Temporal lobe (tissue), 4 donors: ENCODE measurements at places on chromosomes 2 and 18. TPM values are rescaled to one million over a fixed set of nuclear protein-coding genes. Genes with fewer than 3 reads are reported as not detected.

MOCOS gene
- 0.25 TPM for total RNA-seq

MALL gene
- 1.5 TPM for total RNA-seq

ZAP70 gene
- 0.49 TPM for total RNA-seq

LRRC30 gene
- not detected for total RNA-seq

HOXD8 gene
- total RNA-seq: 0.25 TPM

FIGLA gene
- total RNA-seq: not detected

CFC1 gene
- 0.49 TPM for total RNA-seq

MAP3K19 gene
- total RNA-seq: 1.7 TPM

FEZ2 gene
- 50.6 TPM for total RNA-seq

WNT10A gene
- not detected for total RNA-seq

UGT1A10 gene
- total RNA-seq: not detected

MFSD2B gene
- 0.98 TPM for total RNA-seq

MEIS1 gene
- 11.1 TPM for total RNA-seq

ATP6V1B1 gene
- total RNA-seq: not detected

CNDP1 gene
- total RNA-seq: 0.49 TPM

FBXO15 gene
- total RNA-seq: 2.2 TPM

ASB18 gene
- total RNA-seq: not detected

ATP8B1 gene
- 4.2 TPM for total RNA-seq

LRRTM4 gene
- total RNA-seq: 32.2 TPM

UGT1A4 gene
- total RNA-seq: not detected

GALNT14 gene
- total RNA-seq: 10.1 TPM

CROCC2 gene
- not detected for total RNA-seq

CPLX4 gene
- total RNA-seq: under 0.01 TPM

WDR7 gene
- total RNA-seq: 79.2 TPM

GALNT13 gene
- total RNA-seq: 22.1 TPM

VIL1 gene
- not detected for total RNA-seq

PARD6G gene
- 7.1 TPM for total RNA-seq

C2orf80 gene
- total RNA-seq: 26.6 TPM

HOXD10 gene
- not detected for total RNA-seq

RPRM gene
- total RNA-seq: 101 TPM

TMEM17 gene
- total RNA-seq: 4.4 TPM

LBX2 gene
- not detected for total RNA-seq

ALK gene
- 0.98 TPM for total RNA-seq

ST6GAL2 gene
- 76.0 TPM for total RNA-seq

ARHGEF33 gene
- 2.7 TPM for total RNA-seq

NTSR2 gene
- total RNA-seq: 0.25 TPM

FN1 gene
- 203 TPM for total RNA-seq

NT5DC4 gene
- not detected for total RNA-seq

C2orf78 gene
- total RNA-seq: not detected

L3MBTL4 gene
- 19.7 TPM for total RNA-seq

ALLC gene
- not detected for total RNA-seq

COL3A1 gene
- 105 TPM for total RNA-seq

DYNAP gene
- total RNA-seq: not detected

CRYGD gene
- 1.2 TPM for total RNA-seq

SNORC gene
- 0.74 TPM for total RNA-seq

TIMM21 gene
- 28.8 TPM for total RNA-seq

GPAT2 gene
- 0.49 TPM for total RNA-seq

CENPO gene
- total RNA-seq: 11.3 TPM

SLC5A7 gene
- total RNA-seq: 2.5 TPM

SMARCAL1 gene
- 13.0 TPM for total RNA-seq

IL37 gene
- not detected for total RNA-seq

DNAH7 gene
- total RNA-seq: 10.3 TPM

PJVK gene
- 4.2 TPM for total RNA-seq

ALPI gene
- not detected for total RNA-seq

PDE6D gene
- total RNA-seq: 24.6 TPM

GKN2 gene
- total RNA-seq: 0.25 TPM

ATG9A gene
- 22.4 TPM for total RNA-seq

MARCHF4 gene
- 19.2 TPM for total RNA-seq

EFR3B gene
- total RNA-seq: 56.1 TPM
